ENCODE measurements at places on chromosomes 4 and X.

GRCh38 chrX:136219893-136220292, 31.3 kb downstream of the MAP7D3 start:
- no peak for DNase-seq

- DNase-seq: no peak
Measured at GRCh38 chr4:118989098-118990080, 100.7 kb downstream of the SYNPO2 start.

DNA sequence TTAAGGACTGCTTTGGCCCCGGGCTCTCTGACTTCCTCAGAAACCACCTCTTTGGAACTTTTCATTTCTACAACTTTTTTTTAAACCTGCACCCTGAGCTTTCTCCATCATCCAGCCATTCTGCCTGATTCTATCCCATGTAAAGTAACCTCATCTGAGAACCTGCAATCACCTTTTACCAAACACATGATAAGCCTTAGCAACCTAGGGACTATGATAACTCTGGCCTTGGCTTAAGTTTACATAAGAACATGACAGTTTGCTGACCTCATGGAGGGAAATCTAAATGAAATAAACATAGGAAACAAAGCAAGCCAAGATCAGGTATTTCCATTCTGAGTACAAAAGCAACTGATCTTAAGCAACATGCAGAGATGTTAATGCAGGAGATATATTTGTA, 15.7 kb upstream of the TMEM150C start:
- no peak for DNase-seq

DNA sequence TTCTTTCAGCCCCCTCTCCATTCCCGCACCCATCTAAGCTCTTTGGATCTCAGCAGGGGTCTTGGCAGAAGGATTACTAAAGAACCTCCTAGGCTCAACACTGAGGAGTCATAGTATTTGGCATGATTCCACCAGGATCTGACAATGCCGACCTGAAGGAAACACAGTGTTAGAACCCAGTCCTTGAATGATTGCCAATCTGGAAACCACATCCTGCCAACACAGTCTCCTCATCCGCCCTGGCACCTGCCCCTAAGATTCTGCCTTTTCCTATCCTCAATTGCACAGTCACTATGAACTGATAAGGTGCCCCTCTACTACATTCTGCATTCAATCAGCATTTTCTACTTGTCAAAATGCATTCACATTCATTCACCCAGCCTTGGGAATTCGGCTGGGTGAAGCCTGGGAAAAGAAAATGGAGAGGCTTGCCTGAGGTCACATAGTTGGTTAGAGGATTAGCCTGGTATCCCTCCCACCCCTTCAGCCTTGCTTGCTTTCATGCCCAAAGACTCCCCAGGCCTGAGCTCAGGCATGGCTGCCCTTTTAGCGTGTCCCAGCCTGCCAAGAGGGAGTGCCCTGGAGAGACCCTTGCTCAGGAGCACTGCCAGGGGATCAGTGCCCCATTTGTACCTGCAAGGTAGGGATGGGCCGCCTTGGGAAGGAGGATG, 2.2 kb upstream of the CLDN2 start:
- DNase-seq: no peak

GRCh38 chr4:76339364-76339763, 32.8 kb downstream of the STBD1 start:
- DNase-seq: no peak

GRCh38 chr4:31390849-31391248, 670.7 kb downstream of the PCDH7 start:
- no peak for DNase-seq

DNA sequence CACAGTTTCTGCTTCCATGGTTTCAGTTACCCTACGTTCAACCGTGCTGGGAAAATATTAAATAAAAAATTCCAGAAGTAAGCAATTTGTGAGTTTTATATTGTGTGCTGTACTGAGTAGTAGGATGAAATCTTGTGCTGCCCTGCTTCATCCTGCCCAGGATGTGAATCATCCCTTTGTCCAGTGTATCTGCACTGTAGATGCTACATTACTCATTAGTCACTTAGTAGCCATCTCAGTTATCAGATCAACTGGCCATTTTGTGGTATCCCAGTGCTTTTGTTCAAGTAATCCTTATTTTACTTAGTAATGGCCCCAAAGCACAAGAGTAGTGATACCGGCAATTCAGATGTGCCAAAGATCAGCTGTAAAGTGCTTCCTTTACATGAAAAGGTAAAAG, 97.9 kb downstream of the COX18 start:
- DNase-seq: no peak

DNA sequence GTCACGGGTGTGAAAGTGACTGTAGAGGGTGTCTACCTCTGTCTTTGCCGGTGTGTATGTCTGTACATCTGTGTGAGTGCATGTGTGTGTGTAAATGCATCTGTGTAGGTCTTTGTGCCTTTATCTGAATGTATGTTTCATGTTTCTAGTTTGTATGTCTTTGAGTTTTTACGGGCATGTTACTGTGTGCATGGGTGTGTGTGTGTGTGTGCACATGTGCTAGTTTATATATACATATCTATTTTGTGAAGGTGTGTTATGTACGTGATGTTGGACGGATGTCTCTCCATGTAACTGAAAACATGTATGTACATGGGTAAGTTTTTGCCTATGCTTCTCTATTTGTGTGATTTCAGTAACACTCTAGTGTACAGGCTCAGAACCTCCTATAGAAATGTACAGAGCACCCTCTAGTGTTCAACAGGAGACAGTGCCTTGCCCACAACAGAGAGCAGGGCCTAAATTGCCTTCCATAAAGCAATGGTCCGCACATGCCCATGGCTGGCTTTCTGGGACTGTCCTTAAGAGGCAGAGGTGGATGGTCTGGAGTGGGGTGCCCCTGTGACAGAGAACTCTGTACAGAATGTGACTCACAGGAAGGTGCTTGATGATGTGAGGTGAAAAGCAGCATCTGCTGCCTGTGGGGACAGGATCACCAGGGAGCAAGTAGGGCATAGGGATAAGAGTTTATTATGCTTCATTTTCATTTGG, 343.5 kb downstream of the RAPGEF2 start:
- DNase-seq: peak; percentile 82

DNA sequence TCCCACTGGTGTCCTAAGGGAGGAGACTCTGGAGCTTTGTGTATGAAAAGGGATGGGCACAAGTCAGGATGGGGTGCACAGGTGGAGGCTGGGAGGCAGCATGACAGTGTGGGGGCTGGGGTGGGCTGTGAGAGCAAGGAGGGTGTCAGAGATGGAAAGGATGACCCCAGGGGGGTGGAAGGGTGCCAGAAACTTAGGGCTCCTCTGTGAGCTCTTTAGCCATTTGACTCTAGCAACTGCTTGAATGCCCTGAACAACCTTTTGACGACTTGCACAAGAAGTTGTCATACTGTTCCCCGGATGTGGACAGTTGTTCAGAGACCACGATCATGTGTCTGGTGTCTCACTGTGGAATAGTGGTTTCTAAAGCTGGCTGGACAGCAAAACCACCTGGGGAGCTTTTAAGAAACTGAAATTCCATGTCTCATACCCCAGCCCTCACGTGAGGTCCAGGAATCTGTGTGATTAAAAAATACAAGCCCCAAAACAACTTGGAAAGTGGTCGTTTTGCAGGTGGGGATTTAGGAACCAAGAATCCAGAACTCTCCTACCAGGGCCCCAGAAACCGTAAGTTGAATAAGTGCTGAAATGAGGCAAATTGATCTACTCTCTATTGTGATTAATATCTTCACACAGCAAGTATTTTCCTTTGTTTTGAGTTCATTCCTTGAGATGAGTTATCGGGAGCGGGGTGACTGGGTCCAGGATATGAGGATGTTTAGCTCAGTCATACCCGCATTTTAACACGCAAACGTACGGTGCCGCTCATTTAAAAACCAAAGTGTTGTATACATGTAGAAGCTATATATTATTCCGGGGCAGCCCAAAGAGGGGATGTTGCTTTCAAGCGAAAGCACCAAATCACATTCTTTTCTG, 3.4 kb downstream of the RHOH start:
- peak; percentile 94 for DNase-seq

- DNase-seq: no peak
Measured at GRCh38 chr4:16590797-16591196, 307.6 kb downstream of the LDB2 start.

DNA sequence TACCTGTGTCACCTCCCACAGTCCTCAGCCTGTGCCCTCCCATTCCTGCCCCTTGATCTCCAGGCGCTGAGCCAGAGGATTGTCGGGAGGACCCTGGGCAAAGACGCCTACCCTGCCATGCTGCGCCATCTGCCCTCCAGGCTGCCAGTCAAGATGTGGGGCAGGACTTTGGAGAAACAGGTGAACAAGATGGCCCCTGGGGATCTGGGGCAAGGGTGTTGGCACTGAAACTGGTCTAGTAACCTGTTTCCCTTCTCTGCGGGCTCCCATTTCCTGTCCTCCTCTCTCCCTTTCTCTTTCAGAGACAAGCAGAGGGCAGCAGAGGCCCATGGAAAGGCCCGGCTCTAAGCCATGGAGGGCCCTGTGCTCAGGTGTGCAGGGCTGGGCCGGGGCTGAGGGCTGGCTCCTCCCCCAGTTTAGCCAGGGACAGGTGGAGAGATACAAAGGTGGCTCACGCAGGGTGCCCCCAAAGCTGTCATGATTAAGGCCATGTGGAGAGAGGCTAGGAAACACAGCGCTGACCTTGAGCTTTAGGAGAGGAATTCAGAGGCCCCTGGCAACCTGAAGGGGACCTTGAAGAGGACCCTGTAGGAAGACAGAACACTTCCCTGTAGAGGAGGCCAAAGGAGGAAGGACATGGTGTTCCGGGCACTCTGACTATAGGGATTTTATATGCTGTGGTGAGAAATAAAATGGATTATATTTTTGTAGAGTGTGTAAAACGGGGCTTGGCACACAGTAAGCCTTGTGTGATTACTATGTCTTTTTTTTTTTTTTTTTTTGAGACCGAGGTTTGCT, at the start of gene GLOD5:
Gene GLOD5, plus strand, starts transcription at position 74 of the 798 bp plus-strand sequence. Its CDS starts 44 bp downstream, at position 118.
- DNase-seq: no peak

DNA sequence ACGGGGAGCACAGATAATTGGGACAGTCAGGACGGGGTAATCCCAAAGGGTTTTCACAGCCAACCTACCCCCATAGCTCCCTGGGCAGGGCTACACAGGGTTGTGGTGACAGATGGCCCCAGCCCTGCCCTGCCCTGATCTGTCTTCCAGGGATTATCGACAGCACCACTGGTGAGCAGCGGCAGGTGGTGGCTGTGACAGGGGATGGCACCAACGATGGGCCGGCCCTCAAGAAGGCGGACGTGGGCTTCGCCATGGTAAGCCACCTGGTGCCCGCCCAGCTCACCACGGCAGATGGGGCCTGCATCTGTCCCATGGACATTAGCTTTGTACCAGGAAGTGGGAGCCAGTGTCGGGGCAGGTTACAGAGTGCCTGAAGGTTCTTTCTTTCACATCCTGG, 39.3 kb downstream of the ATP2B3 start:
- DNase-seq: no peak

- DNase-seq: no peak
Measured at GRCh38 chr4:123127875-123128274, 205.5 kb upstream of the NUDT6 start.

GRCh38 chr4:100372432-100372831, 145.4 kb downstream of the EMCN start:
- DNase-seq: peak; percentile 33

DNA sequence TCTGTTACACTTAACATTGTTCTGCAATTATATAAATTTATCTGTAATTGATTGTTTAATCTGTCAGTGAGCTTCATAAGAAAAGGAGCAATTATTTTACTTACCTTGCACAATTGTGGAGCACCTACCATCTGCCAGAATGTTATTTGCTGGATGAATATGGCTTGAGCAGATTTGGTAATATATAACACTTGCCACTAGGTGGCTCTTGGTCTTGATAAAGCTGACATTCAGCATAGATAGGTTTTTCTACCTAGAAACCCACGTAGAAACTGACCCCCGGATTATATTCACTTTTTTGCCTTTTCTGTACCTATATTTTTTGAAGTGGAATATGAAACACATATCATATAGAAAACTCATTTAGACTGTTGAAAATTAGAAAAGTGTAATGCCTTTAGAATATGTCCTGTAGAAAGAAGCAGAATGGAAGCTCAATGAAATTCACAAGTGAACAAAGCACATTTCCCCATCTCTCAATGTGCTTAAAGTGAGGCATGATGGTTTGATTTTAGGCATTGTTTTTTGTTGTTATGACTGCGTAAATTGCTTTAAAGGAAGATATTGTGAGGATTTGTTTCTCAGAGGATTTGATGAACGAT, 9.5 kb downstream of the RBPJ start:
- DNase-seq: peak; percentile 83

GRCh38 chr4:42609051-42609450, 47.9 kb downstream of the ATP8A1 start:
- DNase-seq: no peak

DNA sequence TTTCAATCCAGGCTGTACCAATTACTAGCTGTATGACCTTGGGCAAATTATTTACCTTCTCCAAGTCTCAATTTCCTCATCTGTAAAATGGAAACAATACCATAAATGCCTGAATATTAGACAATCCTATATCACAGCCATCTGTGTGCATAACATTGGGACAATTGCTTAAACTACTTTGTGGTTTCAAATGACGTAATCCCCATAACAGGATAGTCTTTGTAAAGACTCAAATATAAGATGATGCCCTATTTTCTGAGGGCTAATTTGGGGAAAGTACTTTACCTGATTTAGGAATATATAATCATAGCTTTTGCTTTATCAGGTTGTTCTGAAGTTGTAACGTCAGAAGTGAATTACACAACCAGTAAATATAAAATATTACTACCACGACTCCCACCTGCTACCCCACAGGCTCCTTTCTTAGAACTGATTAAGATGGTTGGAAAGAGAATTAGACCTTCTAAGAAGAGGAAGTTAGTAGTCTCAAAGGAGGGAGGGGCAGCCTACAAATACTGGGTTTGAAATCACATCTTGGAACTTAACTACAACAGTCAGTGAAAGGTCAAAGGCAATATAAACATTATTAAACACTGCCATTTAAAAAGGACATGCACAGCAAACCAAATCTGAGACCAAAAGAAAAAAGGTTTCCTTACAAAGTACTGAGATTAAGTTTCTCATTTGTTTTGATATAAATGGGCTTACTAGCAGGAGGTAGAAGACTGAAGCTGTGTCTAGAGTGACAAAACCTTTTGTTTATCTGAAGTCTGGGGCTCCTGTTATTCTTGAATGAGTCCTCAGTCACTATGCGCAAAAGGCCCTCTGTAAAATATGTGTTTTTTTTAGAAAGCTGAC, 215.0 kb downstream of the SCFD2 start:
- DNase-seq: peak; percentile 82

DNA sequence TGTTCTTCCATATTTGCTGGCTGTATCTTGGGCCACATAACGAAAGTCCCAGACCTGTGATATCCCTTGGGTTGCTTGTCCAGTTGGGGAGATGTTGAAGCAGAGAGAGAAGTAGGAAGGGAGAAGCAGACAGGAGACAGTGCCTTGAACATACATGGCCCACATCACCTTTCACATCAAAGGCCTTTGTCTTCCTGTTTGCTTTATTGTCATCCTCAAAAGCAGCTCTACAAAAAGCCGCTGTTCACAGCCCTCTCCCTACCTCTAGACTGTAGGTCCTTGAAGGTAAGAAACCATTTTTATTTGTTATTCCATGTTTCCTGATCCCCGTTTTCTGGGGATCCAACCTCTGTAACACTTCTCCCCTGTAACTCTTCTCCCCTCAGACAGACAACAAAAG, 14.9 kb downstream of the USP26 start:
- DNase-seq: no peak
